ENCODE measurements at places on chromosomes 2 and 18.
A peak's percentile ranks its signal among the peaks of the same experiment; 100 is the strongest.

GRCh38 chr2:73292906-73293533 is 328 bp downstream of the EGR4 start:
- DNase-seq = no peak

- DNase-seq = peak; percentile 40
Observed at GRCh38 chr2:71530641-71531332, 77.4 kb downstream of the DYSF start.

DNA sequence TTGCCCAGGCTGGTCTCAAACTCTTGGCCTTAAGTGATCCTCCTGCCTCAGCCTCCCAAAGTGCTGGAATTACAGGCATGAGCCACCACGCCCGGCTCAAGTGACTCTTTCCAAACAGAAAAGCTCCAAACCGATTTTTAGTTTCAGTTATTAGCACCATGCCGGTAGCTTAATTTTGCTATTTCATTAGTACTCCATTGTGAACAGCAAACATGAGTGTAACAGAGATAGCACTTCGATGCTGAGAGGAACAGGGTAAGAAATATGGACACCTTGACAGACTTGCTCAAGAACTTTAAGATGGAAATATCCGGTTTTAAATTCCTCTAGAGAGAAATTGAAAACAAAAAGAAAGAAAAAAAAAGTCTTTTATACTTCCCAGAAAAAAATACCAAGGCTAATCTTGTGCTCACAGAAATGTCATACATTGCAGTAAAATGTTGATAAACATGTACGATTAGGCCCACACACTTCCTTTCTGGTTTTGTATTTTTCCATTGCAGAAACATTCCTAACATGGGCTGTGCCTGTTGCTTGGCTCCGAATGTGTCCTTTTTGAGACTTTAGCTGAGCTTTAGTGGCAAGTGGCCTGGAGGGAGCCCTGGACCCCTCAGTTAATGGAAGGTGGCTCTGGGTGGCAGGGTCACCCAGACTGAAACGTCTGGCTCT is 18.3 kb downstream of the FHL2 start:
- DNase-seq = no peak

DNA sequence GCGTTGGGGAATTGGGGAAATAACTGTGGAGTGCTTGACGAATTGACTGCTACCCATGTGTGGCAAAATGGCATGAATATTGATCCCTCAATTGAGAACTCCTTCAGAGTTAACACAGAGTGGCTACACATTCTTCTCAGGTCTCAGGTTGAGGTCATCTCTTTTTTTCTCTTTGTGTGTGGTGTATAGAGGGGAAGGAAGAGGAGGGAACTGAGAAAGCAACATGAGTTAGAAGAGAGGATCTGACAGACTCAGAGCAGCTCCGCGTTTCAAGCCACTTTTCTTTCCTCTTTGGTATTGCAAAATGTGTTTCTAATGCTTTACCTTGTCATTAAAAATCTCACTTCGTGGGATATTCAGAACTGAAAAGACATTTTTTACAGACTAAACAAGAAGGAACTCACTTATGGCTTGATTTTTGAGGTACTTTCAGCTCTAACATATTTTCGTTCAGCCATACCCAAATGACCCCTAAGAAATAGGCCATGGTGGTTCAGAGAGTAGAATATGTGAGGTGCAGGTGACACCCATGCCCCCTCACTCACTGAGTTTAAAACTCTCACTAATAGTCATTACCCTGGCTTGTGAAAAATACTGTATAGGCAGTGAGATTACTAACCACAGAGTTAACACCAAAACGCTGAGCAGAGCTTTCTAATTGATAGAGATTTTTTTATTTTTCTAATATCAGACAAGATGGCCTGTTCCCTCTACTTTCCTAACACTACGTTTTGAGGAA is 22.5 kb downstream of the STAT4 start:
- no peak for DNase-seq

DNA sequence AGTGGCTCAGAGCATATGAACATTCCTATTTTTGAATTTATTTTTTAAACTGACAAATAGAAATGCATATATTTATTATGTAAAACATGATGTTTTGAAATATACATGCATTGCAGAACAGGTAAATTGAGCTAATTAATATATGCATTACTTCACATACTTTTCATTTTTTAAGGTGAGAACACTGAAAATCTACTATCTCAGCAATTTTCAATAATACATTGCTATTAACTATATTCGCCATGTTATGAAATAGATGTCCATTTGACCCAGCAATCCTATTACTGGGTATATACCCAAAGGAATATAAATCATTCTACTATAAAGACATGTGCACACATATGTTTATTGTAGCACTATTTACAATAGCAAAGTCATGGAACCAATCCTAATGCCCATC is 717.7 kb upstream of the PIK3C3 start:
- no peak for DNase-seq

DNA sequence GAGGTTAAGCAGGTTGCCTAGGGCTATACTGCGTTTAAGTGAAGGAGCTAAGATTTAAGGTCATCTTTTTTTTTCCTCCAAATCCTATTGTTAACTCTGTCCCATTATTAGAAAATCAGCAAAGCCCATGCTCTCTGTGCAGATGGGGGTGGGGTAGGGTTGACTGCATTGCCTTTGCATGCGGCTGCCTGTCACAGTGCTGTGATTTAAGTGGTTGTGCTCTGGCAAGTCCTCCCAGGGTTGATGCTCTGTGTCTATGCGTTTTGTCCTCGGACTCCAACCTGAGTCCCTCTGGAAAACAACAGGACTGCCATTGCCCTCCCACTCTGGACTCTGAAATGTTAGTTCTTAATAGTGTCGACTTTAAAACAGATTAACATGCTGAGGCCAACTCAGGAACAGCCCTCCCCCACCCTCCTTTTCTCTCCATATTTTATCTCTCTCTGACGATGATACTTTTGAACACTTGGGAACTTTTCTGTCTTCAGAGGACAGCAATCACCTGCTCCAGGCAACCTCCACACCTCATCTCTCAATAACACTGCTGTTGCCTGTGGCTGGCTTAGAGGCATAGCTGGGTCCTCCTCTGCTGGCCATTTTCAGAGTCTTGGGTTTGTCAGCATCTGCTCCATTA is 5.8 kb downstream of the FHOD3 start:
- no peak for DNase-seq

DNA sequence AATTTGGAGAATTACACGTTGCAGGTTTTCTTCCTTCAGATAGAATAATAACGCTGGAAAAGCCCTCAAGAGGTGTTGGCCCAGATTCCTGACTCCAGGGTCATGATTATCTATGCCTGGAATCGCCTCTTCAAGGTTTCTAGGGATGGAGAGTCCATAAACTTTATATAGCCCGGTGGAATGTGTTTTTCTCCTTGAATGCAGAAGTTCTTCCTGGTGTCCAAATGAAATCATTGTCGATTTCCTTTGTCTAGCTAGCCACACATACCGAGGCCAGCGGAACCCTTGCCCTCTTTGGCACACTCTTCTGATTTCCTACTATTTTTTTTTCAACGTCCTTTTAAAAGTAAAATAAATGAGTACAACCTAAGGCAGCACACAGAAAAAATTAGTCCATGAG is 117.8 kb downstream of the PID1 start:
- DNase-seq = no peak

DNA sequence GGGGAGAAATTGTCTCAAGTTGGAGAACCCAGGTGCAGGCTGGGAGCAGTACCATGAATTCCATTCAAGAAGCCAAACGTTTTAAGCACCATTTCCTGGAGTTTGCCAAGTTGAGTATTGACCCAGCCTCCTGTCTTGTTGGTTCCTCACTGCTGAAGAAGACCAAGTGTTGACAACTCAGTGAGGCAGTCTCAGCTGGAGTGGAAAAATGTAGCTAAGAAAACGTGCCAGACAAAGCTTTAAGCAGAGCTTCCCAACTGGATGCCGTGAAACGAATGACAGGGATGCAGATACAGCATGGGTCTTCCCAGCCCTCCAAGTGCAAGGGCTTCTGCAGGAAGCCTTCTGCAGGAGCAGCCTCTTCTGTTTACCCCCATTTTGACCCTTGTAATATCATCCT is 778 bp upstream of the INPP1 start:
- DNase-seq = peak; percentile 22

DNA sequence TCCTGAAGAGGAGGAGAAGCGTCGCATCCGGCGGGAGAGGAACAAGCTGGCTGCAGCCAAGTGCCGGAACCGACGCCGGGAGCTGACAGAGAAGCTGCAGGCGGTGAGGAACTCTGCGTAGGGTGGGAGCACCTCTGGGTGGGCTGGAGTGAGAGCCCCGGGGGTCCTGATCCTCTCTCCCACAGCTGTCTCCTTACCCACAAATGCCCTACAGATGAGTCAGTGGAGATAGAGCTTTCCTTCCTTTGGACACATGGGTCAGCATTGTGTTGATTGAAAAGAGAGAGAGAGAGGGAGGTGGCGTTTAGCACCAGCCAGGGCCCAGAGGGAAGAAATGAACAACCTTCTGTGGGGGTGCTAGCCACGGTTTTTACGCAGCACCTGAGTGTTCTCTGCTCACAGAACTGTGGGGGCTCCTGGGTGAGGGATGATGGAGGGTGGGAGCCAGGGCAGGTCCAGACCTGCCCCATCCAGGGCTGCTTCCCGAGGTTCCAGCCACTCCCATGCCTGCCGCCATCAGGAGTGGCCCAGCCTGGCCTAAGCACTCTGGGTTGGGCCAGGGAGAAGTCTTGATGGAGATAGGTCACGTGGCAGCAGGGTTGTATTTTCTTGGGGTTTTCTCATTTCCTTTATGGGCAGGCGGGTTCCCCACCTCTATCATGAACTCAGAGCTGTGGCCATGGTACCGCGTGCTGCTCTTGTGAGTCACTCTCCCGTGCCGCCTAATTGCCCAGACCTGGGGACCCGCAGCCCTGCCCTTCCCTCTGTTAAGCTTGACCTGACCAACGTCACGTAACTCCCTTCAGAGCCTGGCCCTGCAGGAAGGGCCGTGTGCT is 16.3 kb downstream of the FOSL2 start:
- DNase-seq = no peak

DNA sequence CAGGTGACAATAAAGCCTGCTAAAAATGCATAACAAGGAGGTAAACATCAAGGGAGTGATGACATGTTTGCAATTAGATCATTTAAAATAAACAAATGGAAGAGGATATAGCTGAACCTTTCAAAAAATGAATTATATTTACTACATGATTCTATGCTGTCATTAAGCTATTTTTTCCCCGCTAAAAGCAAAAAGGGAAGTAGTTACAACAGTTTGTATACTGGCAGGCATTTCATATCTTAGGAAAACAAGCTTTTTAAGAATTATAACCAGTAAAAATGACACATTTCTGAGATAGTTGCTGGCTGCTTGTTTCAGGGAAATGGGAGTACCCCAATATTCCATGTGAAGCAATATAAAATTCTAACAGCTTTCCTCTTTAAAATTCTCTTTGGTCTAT is 89.1 kb upstream of the ITGB6 start:
- DNase-seq = no peak

DNA sequence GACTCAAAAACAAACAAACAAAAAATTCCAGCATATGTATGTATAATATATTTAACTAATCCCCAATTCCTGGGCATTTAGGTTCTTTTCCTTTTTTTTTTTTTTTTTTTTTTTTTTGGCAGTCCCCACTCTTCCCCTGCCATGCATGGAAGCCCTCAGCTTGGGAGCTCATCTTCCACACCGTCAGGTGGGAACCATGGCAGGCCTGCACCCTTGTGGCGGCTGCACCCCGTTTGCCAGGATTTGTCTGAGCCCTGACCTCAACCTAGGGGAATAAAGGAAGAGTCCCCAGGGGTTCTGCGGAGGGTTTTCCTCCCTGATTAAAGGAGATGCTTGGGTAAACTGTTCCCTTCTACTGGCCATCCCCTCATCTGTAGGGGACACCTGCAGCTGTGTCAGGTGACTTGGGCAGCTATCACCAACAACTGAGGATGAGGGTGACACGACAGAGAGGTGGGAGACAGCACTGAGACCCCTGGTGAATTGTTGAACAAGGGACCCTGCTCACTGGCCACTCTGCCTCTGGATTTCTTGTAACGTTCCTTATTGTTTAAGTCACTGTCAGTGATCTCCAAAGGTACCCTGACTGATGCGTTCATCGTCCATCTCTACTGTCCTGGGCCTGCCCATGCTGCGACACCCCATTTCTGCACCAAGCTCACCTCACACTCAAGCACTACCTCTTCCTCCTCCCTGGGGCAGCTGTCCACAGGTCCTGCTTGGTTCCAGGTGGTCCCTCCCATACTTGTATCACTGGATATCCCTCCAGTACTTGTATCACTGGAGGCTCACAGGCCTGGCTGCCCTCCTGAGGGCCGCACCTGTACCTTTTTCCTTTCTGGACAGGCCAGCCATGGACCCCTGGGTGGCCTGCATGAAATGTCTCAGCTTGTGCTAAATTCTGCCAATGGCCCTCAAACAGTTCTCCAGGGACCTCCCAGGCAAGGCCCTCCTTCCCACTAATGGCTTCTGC is 14.5 kb downstream of the TMEM185B start:
- DNase-seq = no peak

GRCh38 chr2:85259101-85259590 is 68.6 kb downstream of the TGOLN2 start:
- peak; percentile 79 for DNase-seq

DNA sequence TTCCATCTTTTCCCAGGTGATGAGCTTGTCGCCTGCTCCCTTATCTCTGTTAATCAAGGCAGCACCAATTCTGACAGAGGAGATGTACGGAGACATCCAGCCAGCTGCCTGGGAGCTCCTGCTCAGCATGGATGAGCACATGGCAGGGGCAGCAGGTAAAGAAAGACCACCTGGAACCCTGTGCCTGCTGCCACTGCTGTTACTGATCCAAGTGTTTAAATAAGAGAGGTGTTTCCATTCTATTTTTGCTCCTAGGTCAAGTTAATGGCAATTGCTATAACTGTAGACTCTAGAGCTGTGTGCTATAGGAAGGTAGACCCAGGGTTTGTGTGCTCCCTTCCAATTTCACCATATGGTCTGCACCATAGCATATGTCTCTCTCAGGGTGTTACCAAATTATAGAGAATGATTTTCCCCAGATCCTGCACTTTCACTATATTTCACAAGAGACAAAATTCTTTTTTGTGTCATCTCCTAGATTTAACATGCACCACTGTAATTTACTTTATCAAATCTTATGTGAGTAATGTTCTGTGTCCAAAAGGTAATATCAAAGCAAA is 88.6 kb upstream of the RPE start:
- no peak for DNase-seq

- DNase-seq = peak; percentile 78
Observed at GRCh38 chr2:8021921-8022320, 659.9 kb upstream of the ID2 start.
